ENCODE measurements at places on chromosomes 2 and 18. TPM values are rescaled to one million over a fixed set of nuclear protein-coding genes. Genes with fewer than 3 reads are reported as not detected.

Gene CNGA3
- not detected for total RNA-seq

Gene SPTBN1
- 160 TPM for total RNA-seq

Gene DAW1
- total RNA-seq = not detected

Gene EDAR
- total RNA-seq = not detected

Gene SIX3
- total RNA-seq = 0.55 TPM

Gene ITM2C
- total RNA-seq = 302 TPM

Gene UGT1A3
- not detected for total RNA-seq

Gene ADRA2B
- 2.7 TPM for total RNA-seq

Gene TDRD15
- total RNA-seq = not detected

Gene NDC80
- total RNA-seq = 38.5 TPM

Gene MROH2A
- not detected for total RNA-seq

Gene NEU2
- not detected for total RNA-seq

Gene CIB4
- total RNA-seq = not detected

Gene CYP27C1
- 2.3 TPM for total RNA-seq

Gene VAMP5
- 0.59 TPM for total RNA-seq

Gene TCF7L1
- 117 TPM for total RNA-seq

Gene KLHL29
- 2.1 TPM for total RNA-seq
